ENCODE measurements at places on chromosomes 11 and 22.
A peak's percentile ranks its signal among the peaks of the same experiment; 100 is the strongest.

- DNase-seq, result no peak
These were observed 5.6 kb upstream of the LDLRAD3 start for GRCh38 chr11:35938231-35938630.

DNA sequence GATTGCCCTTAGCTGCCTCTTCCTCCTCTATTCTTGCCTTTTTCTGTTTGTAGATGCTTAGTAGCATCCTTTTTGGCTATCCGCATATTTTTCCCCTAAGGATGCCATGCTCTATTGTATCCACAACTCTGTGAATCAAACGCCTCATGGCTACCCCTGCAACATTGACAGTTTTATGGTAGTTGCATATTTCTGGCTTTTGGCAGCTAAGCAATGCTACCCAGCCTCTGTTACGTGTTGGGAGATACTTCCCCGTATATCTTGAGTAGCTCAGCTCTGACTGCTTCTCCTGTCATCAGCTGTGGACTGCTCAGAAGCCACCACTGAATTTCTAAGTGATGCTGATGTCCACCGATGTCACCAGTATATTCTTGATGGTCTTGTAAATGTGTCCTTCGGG is 15.1 kb upstream of the SLC3A2 start:
- DNase-seq, result no peak

GRCh38 chr11:124760205-124760652 is 1.9 kb downstream of the ESAM start:
- DNase-seq, result no peak

GRCh38 chr11:132579136-132579535 is 953.2 kb downstream of the OPCML start:
- DNase-seq, result no peak

GRCh38 chr11:94217705-94218104 is 86.7 kb upstream of the IZUMO1R start:
- DNase-seq, result no peak

DNA sequence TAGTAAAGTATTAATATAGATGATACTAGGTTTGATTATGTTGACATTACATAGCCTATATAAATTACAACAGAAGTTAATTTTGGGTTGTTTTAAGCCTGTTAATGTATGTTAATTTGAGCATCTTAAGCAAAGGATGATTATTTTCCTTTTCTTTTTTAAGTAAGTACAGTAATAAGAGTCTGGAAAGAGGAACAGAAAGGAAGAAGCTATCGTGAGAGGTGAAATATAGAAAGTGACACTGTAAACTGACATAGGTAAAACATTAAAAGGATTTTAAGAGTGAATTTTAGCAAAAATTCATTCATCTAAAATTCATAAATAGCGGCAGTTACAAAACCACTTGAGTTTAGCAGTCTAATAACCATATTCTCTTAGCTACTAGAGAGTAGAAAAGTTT is 45.5 kb downstream of the FAR1 start:
- DNase-seq, result no peak

DNA sequence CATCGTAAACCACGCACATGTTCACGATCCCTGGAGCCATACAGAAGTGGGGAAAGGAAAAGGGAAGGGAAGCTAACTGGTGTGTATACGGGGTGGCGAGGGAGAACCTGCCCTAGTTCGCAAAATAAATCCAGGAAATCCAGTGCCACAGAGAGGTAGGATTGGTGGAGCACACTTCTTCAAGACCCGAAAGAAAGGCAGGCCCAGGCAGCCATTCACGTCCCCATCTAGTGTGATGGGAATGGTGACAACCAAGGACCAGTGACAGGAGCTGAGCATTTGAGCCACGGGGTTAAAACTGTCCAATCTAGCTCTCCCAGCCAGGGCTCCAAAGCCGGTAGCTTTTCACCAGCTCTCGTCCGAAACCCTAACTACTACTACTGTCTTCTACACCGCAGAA is 53.7 kb downstream of the IGSF9B start:
- no peak for DNase-seq

- DNase-seq, result no peak
These were observed at the start of gene APOA1 for GRCh38 chr11:116837231-116838091. Gene APOA1 (minus strand): TSS chr11:116837622. CDS start chr11:116837387, 235 bp downstream.

- DNase-seq, result no peak
These were observed 353.9 kb upstream of the TENM4 start for GRCh38 chr11:79794484-79795393.

DNA sequence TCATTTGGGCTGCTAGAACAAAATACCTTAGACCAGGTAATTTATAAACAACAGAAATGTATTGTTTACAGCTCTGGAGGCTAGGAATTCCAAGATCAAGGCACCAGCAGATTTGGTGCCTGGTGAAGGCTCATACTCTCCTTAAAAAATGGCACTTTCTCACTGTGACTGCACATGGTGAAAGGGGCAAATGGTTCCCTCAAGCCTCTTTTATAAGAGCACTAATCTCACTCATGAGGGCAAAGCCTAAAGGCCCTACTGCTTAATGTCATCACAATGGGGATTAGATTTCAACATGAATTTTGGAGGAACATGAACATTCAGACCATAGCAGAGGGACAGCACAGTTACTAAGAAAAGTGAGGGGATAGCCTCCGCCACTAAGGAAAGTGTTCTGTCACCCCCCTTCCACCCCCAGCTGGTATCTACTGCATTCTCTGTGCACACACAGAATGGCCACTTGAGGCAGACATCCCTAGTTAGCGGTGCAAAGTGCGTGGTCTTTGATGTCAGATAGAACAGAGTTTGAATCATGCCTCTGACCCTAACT is 47.2 kb upstream of the CEP295 start:
- peak; percentile 3 for DNase-seq
